ENCODE measurements at places on chromosomes 11 and 22.

- peak; percentile 11 for DNase-seq
Measured at GRCh38 chr22:49446759-49447710, 380.6 kb downstream of the BRD1 start.

DNA sequence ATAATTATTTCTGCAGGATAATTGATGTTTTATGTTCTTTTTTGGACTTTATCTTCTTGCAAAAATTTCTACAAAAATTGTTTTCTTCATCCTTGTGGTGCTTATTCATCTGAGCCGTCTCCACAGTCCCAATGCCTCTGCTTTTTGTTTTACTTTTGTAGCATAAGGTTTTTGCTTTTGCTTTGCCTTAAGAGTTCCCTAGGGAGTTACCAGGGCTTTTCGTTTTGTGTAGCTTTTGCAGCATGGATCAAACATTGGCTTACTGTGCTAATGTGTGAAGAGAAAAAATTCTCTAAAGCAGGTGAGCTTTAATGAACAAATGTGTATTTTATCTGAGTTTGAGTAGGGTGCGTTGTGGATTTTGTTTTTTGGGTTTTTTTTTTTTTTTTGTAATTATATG, 11.8 kb downstream of the XBP1 start:
- no peak for DNase-seq

DNA sequence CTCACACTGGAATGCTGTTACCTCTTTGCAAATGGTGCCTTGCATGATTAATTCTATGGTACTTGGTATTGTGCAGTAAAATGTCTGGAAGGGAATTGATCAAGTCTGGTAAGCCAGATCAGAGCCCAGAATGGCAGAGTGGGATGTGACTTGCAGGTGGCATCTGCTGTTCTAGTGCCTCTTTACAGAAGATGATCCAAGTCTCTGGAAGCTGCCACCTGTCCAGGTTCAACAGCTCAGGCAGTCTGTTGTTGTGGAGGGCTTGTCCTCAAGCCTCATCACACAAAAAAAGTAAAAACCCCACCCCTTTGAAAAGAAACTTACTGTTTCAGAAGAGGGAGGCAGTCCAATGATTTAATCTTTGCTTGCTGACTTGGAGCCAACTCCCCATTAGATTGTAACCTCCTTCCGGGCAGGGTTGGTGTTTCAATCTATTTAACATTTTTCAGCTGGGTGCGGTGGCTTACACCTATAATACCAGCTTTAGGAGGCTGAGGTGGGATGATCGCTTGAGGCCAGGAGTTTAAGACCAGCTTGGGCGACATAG, 17.1 kb downstream of the ZNRF3 start:
- DNase-seq = no peak

DNA sequence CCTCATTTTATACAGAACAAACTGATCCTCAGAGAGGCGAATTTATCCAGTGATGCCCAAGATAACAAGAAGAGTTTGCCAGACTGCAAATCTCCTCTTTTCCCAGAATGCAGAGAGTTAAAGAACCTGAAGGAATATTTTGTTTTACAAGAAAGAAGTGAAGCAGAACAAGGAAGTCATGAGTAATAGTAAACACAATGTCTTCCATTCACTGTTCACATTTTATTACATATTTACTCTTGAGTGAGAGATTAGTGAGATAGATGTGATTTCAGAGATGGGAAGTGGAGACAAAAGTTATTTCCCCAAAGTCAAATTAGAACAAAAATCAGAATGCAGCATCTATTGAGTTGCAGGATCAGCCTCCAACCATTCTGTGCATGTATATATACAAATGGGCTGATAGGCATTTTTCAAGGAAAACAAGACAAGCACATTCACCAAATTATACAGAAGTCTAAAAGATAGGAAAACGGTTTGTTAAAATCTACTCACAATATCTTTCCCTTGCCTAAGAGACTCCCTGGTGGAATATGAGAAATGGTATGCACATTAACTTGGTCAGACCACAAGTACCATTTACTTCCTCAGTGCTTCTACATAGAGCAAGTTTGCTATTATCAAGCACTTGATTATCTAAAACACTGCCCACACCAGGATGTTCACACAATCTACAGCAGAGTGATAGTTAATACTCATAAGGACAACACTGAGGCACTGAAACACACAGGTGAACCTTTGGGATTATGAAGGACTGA, 12.0 kb downstream of the GUCY1A2 start:
- no peak for DNase-seq

- DNase-seq = no peak
Measured at GRCh38 chr11:43556612-43557375, 123.7 kb upstream of the HSD17B12 start.

DNA sequence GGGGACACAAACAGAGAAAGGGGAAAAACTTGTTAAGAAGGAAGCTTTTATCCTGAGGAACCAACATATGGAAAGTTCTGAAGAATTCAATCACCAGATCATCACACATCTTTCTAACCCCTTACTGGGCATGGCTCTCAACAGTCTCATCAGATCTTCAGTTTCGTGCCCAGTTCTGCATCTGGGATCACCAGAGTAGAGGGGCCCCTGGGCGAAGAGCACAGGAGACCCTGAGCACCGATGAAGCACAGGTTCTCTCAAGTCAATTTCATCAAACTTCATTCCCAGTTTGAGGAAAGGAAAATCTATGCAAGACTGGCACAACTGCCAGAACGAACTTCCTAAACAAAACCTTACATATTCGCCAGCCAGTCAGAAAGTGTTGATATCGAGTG, 8.5 kb upstream of the PYGM start:
- no peak for DNase-seq

- DNase-seq = no peak
Measured at GRCh38 chr11:120689596-120690275, 178.2 kb downstream of the GRIK4 start.

DNA sequence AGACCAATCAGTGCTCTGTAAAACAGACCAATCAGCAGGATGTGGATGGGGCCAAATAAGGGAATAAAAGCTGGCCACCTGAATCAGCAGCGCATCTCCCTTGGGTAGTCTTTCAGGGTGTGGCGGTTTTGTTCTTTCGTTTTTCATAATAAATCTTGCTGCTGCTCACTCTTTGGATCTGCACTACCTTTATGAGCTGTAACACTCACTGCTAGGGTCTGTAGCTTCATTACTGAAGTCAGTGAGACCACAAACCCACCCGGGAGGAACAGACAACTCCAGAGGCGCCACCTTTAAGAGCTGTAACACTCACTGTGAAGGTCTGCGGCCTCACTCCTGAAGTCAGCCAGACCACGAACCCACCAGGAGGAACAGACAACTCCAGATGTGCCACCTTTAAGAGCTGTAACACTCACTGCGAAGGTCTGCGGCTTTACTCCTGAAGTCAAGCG, 175.5 kb upstream of the PDGFD start:
- DNase-seq = no peak

GRCh38 chr11:131681920-131682319, 311.5 kb downstream of the NTM start:
- DNase-seq = no peak

- no peak for DNase-seq
Measured at GRCh38 chr11:15780382-15780781, 576.0 kb downstream of the SOX6 start.

- DNase-seq = no peak
Measured at GRCh38 chr11:114290503-114291235, 5.5 kb upstream of the NNMT start.

GRCh38 chr22:20284471-20285086, 16.5 kb upstream of the RTN4R start:
- DNase-seq = no peak

- no peak for DNase-seq
Measured at GRCh38 chr11:70281156-70281609, 10.7 kb downstream of the PPFIA1 start.

DNA sequence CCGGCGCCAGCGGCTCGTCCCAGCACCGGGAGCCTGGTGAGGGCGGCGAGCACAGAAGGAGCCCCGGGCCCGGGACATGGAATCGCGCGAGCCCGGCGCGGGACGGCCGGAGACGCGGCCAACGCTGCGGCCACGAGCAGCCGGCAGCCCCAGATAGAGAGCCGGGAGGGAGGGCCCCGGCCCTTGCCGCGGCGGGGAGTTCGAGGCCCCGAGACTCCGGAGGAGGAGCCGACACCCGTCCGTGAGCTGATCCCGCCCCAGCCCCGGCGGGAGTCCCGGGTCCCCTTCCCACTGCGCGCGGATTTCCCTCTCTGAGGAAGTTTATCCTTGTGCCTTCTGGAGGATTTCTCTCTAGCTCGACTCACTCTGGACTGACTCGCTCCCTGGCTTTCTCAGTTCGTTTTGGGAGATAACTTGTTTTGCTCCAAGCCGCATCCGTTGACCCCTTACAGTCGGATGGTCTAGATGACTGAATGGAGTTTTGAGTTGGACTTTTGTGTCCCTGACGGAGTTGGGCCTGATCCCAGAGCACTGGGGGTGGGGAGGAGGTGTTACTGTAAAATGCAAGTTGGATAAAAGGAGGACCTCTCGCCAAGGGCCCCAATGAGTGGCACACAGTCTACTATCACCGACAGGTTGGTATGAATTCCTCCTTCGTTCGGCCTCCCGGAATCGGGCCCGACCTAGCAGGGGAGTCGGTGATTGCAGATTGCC, 585 bp downstream of the ARHGEF12 start:
- DNase-seq = no peak

DNA sequence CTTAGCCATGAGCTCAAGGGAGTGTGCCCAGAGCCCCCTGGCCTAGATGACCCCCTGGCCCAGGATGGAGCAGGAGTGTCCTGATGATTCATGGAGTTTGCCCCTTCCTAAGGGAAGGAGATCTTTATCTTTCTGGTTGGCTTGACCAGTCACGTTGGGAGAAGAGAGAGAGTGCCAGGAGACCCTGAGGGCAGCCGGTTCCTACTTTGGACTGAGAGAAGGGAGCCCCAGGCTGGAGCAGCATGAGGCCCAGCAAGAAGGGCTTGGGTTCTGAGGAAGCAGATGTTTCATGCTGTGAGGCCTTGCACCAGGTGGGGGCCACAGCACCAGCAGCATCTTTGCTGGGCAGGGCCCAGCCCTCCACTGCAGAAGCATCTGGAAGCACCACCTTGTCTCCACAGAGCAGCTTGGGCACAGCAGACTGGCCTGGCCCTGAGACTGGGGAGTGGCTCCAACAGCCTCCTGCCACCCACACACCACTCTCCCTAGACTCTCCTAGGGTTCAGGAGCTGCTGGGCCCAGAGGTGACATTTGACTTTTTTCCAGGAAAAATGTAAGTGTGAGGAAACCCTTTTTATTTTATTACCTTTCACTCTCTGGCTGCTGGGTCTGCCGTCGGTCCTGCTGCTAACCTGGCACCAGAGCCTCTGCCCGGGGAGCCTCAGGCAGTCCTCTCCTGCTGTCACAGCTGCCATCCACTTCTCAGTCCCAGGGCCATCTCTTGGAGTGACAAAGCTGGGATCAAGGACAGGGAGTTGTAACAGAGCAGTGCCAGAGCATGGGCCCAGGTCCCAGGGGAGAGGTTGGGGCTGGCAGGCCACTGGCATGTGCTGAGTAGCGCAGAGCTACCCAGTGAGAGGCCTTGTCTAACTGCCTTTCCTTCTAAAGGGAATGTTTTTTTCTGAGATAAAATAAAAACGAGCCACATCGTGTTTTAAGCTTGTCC, 14.3 kb downstream of the ADORA2A start:
- no peak for DNase-seq

- no peak for DNase-seq
Measured at GRCh38 chr22:35299217-35299672, 449 bp upstream of the TOM1 start.

GRCh38 chr11:104663190-104664140, 234.8 kb downstream of the CASP12 start:
- no peak for DNase-seq

- no peak for DNase-seq
Measured at GRCh38 chr11:1112351-1113191, 37.9 kb downstream of the MUC2 start.

- no peak for DNase-seq
Measured at GRCh38 chr11:37502202-37502601, 904.2 kb upstream of the RAG2 start.

DNA sequence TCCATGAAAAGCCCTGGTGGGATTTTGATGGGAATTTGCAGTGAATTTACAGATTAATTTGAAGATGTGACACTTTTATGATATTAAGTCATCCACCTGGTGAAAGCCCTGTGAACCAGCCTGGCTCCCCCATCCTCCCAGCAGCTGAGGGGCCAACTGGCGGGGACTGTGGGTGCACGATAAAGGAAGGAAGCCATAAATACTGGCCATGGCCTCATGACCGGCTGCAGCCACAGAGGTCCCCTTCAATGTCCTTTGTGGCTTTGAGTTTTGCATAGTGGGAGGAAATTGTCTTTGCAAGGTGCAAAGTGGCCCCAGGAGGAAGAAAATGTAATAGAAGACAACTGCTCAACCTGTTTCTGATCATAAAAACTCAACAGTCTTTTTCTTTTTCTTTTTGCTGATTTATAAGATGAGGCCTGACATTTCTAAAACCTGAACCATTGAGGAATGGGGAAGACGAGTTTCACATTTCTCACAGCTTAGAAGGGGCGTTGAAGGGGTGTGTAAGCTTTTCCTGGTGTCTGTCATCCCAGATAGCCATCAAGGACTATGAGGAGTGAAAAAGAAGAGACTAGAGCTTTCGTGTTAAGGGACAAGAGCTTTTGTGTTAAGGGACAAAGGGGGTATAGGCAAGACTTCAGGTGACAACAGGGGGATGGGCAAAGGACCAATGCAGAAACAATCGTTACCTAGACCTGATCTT, 6.3 kb upstream of the NDUFV1 start:
- no peak for DNase-seq

- no peak for DNase-seq
Measured at GRCh38 chr11:77104727-77105126, 2.1 kb downstream of the OMP start.

- DNase-seq = no peak
Measured at GRCh38 chr22:43039800-43040199, 24.9 kb upstream of the PACSIN2 start.

DNA sequence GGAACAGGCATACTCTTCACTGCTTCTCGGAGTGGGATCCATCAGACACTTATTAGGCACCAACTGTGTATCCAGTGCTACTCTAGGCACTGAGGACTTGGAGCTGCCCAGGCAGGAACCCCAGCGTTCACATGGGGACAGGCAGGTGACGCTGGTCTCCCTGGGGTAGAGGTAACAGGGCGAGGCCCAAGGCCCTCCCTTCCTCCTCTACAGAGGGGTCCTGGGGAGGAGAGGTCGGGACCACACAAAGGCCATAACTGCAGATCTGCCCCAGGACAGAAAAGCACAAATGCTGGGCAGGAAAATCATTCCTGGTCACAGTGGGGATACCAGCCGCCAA, 262.2 kb downstream of the BRD1 start:
- DNase-seq = no peak
